Ureter (tissue), 1 donor: ENCODE measurements at places on chromosomes 5 and 9.

DNA sequence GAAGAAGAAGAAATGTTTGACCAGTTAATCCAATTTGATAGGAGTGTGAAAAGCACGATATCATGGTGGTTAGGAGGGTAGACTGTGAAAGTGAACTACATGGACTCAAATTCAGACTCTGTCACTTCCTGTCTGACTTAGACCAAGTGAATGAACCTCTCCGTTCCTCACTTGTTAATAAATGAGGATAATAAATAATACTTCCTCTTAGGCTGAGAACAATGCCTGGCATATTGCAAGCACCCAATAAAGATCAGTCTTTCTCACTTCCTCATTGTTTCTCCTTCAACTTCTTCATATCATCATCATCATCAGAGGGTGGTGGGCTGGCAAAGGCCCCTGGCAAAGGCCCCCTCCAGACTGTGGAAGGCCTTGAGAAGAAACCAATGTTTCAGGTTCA is 148.7 kb downstream of the CDK5RAP2 start:
- no peak for DNase-seq

- DNase-seq = peak; percentile 84
Measured at GRCh38 chr9:96031366-96031824, 155.9 kb downstream of the ERCC6L2 start.

DNA sequence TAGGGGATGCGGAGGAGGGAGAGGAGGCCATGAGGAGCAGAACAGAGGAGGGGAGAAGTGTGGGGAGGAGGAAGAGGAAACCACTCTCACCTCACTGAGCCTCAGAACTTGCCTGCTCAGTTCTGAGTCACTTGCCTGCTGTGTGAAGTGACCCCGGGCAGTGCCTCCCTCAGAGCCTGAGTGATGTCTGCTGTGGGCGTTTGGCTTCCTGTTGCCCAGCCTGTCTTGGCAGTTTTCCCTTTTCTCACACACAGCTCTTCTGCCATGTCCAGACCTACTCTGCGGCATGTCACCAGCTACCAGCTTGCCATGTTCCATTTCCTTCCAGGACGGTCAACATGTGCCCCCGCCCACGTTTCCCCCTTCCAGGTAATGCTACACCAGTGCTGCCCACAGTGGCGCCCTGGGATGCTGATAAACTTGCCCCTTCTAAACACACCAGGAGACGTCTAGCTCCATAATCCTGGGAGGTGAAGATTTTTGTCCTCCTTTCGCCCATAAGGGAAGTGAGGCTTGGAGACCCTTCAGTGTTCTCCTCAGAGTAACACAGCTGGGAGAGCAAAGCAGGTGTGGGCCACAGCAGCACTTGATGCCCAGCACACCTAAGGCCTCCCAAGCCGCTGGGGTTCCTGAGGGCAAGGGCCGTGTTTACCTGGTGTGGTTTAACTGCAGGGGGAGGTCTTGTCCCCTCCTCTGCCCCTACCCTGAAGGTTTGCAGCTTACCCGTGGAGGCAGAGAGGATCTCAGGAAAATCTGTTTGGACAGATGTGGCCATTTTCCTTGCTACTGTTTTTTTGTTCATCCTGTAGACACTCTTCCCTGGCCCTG is 63.8 kb upstream of the RNF130 start:
- peak; percentile 70 for DNase-seq

DNA sequence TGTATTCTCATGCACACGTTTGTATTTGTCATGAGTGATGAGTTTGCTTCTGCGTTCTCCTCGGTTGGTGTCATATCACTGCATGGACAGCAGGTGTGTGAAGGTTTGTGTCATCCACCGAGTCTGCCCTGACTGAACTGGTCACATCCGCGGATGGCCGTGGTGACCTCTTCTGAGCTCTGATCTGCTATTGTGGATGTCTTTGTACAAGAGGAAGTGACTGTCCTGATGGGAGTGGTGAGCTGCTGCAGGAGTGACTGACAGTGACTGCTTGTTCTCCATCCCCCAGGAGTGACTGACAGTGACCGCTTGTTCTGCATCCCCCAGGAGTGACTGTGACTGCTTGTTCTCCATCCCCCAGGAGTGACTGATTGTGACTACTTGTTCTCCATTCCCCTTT is 69.9 kb downstream of the EHMT1 start:
- no peak for DNase-seq

- DNase-seq = no peak
Measured at GRCh38 chr5:140109018-140109758, 4.7 kb upstream of the PURA start.

DNA sequence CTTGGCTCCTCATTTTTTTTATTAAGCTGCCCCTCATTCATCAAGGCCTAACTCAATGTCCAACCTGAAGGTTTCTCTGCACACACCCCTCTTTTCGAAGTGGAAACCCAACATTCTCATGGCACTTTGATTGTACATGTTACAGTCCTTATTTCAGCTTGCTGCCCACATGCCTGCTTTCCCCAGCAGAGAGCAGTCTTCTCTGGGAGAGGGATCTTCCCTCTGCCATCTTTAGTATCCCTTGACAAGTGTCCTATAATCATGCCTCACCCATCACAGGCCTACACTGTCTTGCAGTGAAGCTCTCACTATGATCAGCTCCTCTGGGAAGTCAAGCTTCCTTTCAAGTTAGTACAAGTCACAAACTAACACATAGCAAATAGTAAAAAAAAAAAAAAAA is 175.1 kb downstream of the ACER2 start:
- no peak for DNase-seq

GRCh38 chr5:60479542-60479941 is 220.4 kb downstream of the DEPDC1B start:
- DNase-seq = no peak

DNA sequence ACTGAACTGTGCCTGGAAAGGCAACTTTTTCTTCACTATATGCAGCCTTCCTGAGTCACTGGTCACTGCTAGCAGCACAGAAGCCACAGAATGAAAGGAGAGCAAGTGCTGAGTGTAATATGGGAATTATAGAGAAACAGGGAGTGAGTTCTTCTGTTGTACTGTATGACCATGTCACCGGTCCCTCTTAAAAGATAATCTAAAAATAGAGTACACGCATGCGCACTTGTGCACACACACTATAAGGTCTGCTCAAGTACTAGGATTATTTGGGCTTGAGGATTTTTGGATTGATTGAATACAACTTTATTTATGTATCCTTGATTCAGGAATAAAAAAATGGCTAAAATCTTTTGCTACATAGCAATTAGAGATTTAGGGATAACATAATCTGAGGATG is 571.9 kb downstream of the PDE4D start:
- no peak for DNase-seq

GRCh38 chr5:80711938-80712337 is 57.2 kb upstream of the DHFR start:
- DNase-seq = no peak

GRCh38 chr5:62650197-62650596 is 71.6 kb downstream of the LRRC70 start:
- DNase-seq = no peak

- no peak for DNase-seq
Measured at GRCh38 chr9:97600531-97601227, 32.5 kb downstream of the TSTD2 start.

DNA sequence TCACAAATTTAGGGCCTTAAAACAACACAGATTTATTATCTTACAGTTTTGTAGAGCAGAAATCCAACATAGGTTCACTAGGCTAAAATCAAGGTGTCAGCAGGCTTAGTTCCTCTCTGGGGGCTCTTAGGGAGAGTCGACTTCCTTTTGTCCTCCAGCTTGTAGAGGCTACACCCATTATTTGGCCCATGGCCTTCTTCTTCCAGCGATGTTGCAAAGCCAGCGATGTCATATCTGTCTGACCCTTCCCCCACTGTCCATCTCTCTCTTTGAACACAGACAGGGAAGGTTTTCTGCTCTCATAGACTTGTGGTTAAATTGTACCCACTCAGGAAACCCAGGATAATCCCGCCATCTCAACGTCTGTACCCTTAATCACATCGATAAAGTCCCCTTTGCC is 60.3 kb upstream of the SHB start:
- DNase-seq = no peak

- DNase-seq = no peak
Measured at GRCh38 chr9:121721770-121722169, 70.3 kb downstream of the DAB2IP start.

- no peak for DNase-seq
Measured at GRCh38 chr9:22682536-22682935, 235.9 kb downstream of the DMRTA1 start.

- DNase-seq = no peak
Measured at GRCh38 chr9:19127871-19128500, 694 bp upstream of the PLIN2 start.

GRCh38 chr5:143569213-143569701 is 165.8 kb upstream of the NR3C1 start:
- no peak for DNase-seq

DNA sequence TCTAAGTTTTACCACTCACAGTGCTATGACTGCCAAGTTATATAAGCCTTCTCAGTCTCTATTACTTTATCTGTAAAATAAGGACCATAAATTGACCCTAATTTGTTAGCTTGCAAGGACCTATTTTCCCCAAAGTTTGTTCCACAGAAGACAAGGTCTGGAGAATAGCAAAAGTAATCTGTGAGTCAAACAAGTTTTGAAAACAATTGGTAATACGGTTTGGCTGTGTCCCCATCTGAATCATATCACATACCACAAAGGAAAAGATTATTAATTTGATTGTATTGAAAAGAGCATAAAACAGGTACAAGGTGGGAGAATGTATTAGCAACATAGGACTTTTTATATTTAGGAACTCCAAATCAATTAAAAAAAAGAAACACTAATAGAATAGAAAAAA is 124.0 kb upstream of the TARS1 start:
- no peak for DNase-seq

GRCh38 chr9:110109333-110110092 is 98.4 kb downstream of the C9orf152 start:
- DNase-seq = no peak

DNA sequence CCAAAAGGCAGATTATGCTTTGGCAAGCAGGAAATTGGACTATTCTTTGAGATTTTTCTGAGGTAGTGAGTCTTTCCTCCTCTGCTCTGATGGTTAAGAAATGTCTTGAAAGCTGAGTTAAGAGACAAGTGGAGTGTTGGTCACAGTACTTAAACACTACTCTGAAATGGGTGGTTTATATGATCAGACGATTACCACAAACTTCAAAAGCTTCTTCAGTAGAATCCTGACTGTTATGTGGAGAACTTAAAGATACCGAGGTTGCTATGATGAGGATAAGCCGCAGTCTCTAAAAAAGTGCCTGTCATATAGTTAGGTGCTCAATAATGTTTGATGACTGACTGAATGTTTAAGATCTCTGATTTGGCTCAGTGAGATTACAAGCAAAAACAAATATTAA is 24.3 kb downstream of the GCNT4 start:
- DNase-seq = no peak

DNA sequence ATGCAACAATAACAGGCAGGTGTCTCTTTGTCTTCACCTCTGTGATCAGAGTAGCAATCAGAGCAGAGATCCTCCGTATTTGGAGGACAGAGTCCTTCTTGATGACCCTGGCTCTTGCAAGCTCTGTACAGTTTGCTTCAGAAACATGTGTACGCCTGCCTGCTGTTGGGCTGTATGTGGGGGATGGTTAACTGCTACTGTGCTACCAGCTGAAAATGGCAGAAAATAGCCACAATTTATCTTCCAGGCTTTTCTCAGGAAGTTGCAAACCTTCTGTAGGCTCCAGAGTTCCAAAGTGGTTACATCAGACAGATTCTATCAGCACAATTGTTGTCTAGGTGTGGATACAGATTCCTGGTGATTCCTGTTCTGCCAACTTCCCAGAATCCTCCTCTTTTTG is 35.5 kb downstream of the DDX46 start:
- no peak for DNase-seq

- no peak for DNase-seq
Measured at GRCh38 chr5:140591747-140592372, 27.2 kb downstream of the SLC35A4 start.

- DNase-seq = no peak
Measured at GRCh38 chr9:106911951-106912350, 49.0 kb downstream of the ZNF462 start.

DNA sequence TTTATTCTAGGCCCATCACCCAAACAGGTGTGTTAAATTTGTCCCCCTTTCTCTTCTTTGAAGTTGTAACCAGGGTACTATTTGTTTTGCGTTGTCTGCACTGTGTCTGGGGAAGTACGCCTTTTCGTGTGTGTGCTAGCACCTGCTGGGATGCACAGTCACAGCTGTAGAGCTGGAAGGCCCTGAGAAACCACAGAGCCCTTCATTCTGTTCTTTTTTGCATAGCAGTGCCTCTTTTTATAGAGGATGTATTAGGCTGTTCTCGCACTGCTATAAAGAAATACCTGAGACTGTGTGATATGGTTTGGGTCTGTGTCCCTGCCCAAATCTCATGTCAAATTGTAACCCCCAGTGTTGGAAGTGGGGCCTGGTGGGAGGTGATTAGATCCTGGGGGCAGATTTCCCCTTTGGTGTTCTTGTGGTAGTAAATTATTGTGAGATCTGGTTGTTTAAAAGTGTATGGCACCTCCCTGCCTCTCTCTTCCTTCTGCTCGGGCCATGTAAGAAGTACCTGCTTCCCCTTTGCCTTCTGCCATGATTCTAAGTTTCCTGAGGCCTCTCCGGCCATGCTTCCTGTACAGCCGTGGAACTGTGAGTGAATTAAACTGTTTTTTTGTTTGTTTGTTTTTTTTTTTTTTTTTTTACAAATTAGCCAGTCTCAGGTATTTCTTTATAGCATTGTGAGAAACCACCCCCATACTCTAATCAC is 14.0 kb downstream of the SEC61B start:
- DNase-seq = no peak

DNA sequence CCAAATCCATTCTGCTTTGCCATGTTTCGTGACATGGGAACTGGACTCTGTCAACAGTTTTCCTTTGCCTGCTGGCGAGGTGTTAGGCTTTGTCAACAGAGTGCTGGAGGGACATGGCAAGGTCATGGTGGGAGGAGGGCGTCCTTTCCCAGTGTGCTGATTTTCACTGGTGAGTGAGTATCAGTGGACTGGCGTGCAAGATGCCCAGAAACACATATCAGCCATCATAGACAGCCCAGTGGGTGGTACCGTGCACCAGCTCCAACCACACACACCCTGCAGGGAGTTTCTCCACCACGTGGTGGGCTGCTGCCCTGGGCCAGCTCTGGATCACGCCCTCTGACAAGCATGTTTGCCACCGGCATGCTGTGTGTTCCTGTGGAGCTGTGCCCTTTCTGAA is 50.0 kb upstream of the ABL1 start:
- no peak for DNase-seq

- DNase-seq = no peak
Measured at GRCh38 chr9:69370430-69370829, 45.4 kb downstream of the ENTREP1 start.
